ENCODE measurements at places on chromosomes 7 and 10.

DNA sequence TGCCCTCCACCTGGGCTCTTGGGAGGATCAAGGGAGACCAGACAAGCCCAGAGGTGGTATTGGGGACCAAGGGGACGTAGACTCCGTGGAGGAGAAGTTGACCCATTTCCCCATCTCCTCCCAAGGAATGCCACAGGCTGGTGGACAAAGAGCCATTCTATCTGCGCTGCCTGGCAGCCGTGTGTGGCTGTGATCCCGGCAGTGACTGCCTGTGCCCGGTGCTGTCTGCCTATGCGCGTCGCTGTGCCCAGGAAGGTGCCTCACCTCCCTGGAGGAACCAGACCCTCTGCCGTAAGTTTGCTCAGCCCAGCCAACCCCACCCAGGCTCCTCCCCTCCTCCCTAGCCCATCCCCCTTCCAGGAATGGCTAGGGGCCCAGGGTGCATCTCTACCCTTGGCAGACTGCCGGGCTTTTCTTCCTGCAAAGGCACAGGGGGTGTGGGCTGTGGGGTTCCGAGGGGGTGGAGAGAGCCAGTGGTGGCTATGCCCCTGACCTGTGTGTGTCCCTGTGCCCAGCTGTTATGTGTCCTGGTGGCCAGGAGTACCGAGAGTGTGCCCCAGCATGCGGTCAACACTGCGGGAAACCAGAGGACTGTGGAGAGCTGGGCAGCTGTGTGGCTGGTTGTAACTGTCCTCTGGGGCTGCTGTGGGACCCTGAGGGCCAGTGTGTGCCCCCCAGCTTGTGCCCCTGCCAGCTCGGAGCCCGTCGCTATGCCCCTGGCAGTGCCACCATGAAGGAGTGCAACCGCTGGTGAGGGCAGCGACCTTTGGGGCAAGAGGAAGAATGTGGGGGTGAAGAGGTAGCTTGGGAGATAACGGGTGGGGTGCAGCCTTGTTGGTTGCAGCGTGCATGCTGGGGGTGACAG, 10.2 kb upstream of the ZNF467 start:
- DNase-seq: no peak

DNA sequence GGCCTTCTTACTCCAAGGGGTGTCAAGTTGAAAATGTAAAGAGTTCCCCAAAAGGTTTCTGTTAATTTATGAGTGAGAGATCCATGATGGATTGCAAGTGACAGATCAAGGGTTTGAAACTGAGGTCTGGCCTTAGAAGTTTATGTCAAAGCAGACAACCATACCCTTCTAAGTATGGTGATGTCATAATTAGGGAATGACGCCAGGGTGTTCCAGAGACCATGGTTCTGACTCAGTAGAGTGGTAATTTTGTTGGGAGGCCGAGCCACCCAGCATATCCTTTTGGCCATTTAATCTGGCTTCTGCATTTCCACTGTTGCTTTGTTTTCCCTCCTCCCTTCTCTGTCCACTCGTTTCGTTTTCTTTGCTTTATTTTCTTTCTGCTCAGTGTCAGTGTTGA, 2.7 kb downstream of the TRUB1 start:
- no peak for DNase-seq

DNA sequence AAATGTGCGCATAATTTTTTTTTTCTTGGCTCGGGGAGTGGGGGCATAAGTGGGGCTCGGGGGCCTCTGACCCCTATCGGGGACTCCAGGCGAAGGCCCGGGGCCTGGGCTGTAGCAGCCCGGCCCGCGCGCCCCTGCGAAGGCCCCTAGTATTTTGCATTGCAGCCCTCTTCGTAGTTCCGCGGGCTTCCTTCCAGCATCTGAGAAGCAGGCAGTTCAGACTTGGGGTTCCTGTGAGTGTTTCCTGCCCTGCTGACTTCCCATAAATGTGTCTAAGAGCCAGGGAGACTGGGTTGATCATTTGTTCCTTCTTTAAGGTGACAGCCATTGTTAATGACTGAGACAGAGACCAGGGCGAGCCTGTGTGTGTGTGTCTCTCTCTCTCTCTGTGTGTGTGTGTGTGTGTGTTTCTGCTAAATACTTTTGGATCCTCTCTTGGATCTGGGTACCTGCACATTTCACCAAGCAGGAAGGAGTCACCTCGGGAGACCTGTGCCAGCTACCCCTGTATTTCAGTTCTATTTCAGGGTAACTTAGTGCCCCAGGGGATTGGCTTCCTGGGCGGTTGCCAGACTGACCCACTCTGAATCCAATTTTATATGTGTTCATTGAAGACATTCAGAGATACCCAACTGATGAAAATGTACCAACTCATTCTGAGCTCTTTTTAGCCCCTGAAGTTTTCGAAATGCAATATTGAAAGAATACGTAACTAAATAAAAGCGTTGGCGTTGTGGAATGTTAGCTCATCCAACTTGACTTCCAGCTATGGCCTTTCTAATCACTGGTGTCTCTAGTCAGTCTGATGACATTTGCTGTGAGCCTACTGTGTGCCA, 805 bp downstream of the MSRB2 start:
- peak; percentile 41 for DNase-seq

DNA sequence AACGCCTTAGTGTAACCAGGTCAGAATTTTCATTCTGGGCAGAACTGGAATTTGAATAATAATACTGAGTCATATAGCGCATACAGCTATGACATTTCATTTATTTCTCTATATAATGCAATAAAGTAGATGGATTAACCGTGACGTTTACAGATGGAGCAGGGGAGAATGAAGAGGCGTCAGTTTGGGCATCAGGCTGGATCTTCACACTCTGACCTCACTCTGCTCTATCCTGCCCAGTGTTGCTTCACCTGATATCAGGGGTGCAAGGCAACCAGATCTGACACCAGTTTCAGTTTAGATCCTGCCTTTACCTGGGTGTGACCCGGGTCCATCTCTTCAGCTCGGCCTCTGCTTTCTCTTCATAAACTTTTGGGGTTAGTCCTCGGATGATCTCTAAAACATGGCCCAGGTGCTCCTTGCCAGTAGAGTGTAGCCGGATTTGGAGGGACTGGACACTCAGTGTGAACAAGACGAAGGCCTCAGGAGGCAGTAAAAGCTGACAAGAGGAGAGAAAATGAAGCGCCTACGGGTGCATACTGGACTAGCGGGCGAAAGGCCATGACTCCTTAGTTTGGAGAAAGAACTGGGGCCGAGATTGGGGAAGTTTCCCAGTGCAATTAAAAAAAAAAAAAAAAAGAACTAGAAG, 1.4 kb upstream of the ZYX start:
- no peak for DNase-seq

DNA sequence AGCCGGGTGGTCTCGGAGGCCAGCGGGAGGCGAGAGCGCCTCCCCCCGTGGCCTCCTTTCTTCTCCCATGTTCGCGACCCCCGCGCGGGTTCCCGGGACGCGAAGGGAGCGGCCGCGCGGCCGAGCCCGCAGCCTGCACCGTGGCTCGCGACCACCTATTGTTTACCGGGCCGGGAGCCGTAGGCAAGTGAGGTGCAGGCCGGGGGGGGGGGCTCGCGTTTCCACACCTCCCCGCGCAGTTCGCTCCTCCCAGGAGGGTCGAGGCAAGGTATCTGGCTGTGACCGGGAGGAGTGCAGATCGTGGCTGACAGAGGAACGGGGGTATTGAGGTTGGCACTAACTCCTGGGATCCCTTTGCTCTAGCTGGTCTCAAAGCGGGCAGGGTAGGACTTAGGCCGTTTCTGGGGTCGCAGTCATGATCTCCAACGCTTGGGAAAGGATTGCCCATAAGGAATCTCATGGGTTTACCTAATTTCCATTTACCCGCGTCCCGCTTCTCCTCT, 734 bp downstream of the PTPN12 start:
- DNase-seq: peak; percentile 38

Data from activated CD4-positive, alpha-beta T cell treated with anti-CD3 and anti-CD28 coated beads, Interleukin-2, amount 50 U/mL, for 48 hours (primary cell).